ENCODE measurements at places on chromosomes 6 and 20.

GRCh38 chr6:35181933-35182612 is 31.7 kb upstream of the SCUBE3 start:
- no peak for DNase-seq

DNA sequence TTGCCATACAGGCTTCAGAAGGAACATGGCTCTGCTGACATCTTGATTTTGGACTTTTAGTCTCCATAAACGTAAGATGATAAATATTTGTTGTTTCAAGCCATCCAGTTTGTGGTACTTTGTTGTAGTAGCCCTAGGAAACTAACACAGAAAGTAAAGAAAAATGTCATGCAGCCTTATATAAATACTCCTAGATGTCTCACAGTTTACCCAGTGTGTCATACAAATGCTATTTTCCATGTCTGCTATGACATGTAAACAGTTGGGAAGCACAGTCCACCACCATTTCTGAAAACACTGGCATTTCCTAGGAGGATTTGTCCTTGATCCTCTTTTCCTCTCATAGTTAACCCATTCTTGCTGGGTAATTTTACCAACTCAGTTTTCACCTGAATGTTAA is 30.6 kb upstream of the ME1 start:
- DNase-seq, result no peak

DNA sequence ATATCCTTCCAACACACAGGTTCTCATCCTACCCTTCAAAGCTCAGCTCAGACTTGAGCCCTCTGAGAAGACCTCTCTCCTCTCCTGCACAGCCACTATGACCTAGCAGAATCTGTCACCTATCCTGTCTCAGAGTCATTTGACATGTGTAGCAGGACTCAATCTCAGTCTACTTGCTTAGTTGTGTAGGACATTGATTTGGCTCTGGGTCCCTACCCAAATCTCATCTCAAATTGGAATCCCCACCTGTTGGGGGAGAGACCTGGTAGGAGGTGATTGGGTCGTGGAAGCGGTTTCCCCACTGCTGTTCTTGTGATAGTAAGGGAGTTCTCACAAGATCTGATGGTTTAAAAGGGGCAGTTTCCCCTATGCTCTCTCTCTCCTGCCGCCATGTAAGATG is 297.9 kb downstream of the CD83 start:
- DNase-seq, result no peak

GRCh38 chr6:128098000-128098581 is 197.2 kb upstream of the THEMIS start:
- DNase-seq, result no peak

- DNase-seq, result no peak
Measured at GRCh38 chr6:117480651-117481050, 1.8 kb upstream of the DCBLD1 start.

GRCh38 chr20:45588800-45589199 is 9.7 kb upstream of the WFDC8 start:
- DNase-seq, result no peak

DNA sequence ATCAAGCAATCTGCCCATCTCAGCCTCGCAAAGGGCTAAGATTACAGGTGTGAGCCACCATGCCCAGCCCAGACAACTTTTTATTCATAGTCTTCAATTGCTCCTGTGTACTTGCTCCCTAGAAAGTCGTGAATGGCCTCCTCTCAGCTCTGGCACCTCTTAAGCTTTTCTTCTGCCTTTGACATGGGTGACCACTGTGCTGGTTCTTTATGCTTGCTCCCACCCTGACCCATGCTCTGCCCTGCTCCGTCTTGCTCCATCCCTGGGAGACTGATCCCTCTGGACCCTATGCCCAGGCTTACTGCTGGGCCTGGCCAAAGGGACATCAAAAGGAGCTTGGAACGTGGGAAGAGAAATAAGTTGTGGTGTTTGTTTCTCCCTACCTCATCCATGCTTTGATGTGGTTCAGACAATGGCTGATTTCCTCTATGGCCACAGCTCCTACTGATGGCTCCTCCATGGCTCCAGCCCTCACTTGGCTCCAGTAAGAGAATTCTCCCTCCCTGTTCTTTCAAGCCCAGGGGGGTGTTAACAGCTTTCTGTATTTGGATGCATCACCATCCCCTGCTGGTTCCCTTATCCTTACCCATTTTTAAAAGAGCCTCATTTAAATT is 7.7 kb upstream of the TREM2 start:
- no peak for DNase-seq

DNA sequence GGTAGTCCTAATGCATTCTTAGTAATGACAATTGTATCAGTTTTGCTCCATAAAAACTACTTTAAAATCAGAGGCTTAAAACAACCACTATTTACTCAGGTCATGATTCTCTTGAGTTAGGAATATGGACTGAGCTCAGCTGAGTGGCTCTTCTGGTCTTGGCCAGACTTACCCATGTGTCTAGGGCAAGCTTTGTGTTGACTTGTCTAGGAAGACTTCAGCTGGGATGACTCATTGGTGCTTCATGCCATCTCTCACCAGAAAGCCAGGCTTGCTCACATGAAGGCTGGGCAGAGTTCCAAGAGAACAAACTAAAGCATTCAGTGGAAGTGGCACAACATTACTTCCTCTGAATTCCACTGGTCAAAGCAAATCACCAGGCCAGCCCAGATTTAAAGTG is 155.3 kb downstream of the DHX35 start:
- no peak for DNase-seq

GRCh38 chr6:29477923-29478450 is 9.8 kb downstream of the MAS1L start:
- no peak for DNase-seq

- no peak for DNase-seq
Measured at GRCh38 chr6:168447700-168448099, 6.7 kb downstream of the SMOC2 start.

- DNase-seq, result no peak
Measured at GRCh38 chr6:16136091-16136490, 7.2 kb downstream of the MYLIP start.

DNA sequence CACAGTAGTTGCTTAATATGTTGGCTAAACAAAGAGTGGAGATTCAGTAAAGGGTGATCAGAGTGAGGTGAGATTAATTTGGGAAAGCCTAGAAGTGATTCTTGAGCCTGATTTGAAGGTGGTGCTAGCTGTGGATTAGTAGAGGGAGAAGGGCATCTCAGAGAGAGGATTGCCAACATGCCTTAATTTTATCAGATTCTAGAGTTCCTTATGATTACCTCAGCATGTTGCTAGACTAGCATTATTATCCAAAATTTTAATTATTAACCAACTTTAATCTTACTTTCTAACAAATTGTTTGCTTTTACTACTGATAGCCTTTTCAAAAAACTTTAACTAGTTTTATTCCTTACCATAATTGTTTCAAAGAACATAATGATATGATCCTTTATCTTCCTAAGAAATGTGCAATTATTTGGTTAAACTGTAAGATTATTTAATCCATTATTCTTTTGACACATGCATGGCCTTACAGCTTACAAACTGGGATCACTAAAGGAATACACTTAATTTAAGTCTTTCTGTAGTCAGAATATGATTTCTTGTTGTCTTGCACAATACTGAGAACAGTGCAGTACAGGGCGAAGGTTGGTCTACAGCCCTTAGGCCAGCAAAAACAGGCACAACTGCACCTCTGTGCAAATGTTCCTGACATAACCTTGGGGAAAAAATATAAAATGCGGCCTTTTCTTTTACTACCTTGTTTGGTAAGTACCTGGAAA is 88.9 kb downstream of the SLC16A10 start:
- no peak for DNase-seq

- DNase-seq, result no peak
Measured at GRCh38 chr6:40896696-40897095, 142.3 kb downstream of the UNC5CL start.

GRCh38 chr6:46932526-46933319 is 11.0 kb upstream of the ADGRF5 start:
- no peak for DNase-seq

- DNase-seq, result no peak
Measured at GRCh38 chr6:106796781-106797180, 167.4 kb downstream of the QRSL1 start.

DNA sequence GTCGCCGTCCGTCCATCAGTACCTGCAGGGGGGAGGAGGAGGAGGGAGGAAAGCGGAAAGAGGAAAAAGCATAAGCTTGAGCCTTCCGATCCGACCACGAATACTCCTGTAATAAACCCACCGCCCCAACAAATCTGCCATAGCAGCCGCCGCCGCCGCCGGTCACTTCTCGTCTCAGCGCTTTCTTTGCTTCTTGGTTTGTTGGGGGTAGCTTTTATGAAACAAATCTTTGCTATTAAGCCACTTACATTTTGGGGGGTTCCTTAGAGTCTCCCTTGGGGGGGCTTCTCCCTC is 277 bp downstream of the ADGRB3 start:
- no peak for DNase-seq

DNA sequence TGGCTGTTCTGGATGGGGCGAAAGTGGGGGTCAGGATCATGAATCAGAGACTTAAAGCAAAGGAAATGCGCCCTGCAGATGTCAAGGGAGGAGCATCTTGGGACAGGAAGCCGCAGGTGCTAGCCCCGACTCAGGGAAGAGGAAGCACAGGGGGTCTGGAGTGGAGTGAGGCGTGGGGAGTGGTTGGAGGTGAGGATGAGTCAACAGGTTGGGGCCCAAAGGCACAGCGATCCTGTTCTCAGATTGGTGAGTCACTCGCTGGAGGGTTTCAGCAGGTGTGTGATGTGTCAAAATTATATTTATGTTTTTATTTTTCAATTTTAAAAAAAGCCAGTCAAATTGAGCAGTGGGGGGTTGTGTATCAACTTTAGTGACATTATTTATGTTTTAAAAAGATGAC is 19.0 kb downstream of the PACSIN1 start:
- no peak for DNase-seq

DNA sequence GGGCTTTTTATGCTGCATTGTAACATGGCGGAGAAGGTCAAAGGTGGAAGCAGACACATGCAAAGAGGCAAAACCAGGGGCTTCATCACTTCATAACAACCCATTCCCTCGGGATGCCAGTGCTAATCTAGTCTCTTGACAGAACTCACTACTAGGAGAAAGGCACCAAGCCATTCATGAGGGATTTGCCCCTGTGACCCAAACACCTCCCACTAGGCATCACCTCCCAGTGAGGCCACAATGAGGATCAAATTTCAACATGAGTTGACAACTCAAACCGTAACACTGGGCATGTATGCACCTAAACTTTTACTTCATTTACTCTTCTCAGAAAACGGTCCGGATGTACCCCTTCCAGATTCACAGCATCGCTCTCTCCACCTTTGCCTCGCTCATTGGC is 61.9 kb downstream of the CDS2 start:
- no peak for DNase-seq

- no peak for DNase-seq
Measured at GRCh38 chr20:32516583-32517517, 68.3 kb downstream of the NOL4L start.

Data from NCI-H1436 (cell line).